ENCODE measurements at places on chromosomes 2 and 18.

DNA sequence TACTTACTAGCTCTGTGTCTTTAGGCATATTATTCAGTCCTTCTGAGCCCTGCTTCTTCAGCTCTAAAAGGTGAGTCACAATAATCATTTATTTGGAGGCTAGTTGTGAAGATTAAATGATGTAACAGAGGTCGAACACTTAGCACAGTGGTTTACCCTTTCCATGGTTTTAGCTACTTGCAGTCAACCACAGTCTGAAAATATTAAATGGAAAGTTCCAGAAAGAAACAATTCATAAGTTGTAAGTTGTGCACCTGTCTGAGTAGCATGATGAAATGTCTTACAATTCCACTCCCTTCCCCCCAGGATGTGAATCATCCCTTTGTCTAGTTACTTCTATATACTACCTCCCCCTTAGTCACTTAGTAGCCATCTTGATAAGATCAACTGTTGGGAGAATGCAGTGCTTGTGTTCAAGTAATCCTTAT is 217.6 kb upstream of the THUMPD2 start:
- no peak for DNase-seq

DNA sequence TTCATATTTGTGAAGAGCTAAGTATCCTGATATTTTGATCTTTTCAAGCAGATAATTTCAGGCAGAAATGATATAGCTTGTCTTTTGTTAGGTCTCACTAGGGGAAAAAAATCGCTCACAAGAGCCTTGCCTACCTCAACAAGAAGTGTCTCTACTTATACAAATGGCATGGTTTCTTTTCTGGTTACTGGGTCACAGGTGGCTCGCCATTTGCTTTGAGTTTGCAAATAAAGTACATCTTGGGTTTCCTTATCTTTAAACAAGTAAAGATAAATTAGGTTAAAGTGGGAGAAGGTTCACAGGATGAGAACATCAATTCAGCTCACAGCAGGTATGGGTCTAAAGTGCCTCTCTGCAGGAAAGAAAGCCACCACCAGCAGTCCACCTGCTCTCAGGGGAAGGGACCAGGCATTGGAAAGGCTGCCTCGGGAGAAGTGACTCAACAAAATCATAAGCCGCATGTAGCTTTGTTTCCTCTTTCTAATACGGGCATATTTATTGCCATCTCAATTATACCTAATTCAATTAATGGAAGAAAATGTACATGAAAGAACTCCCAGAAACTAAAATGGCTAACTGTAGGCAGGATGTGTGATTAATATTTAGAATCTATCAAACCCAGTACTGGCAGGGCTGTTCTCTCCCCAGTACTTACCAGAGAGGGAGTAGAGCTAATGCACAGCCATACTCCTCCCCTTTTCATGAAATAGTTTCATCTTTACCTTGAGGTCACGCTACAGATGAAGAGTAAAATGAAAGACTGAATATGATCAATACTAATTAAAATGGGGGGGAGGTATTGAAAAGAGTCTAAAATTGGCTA is 28.3 kb downstream of the CDC42EP3 start:
- DNase-seq, result no peak

- DNase-seq, result no peak
Measured at GRCh38 chr2:12915787-12916186, 199.1 kb downstream of the TRIB2 start.

- no peak for DNase-seq
Measured at GRCh38 chr2:99780276-99780675, 290.5 kb upstream of the REV1 start.

GRCh38 chr2:85170938-85171475 is 37.8 kb downstream of the TCF7L1 start:
- no peak for DNase-seq

- DNase-seq, result no peak
Measured at GRCh38 chr18:63619661-63620060, 24.4 kb downstream of the SERPINB4 start.

GRCh38 chr18:54750350-54750749 is 77.9 kb upstream of the RAB27B start:
- no peak for DNase-seq

GRCh38 chr2:182186132-182186735 is 200.6 kb downstream of the PPP1R1C start:
- no peak for DNase-seq

Data from body of pancreas (tissue), 4 donors.